ENCODE measurements at places on chromosomes 6 and 20.

GRCh38 chr20:41463567-41463966 is 96.9 kb upstream of the EMILIN3 start:
- no peak for ATAC-seq

- peak; percentile 96 for ATAC-seq
Measured at GRCh38 chr6:22113026-22113766, 183.6 kb downstream of the PRL start.

DNA sequence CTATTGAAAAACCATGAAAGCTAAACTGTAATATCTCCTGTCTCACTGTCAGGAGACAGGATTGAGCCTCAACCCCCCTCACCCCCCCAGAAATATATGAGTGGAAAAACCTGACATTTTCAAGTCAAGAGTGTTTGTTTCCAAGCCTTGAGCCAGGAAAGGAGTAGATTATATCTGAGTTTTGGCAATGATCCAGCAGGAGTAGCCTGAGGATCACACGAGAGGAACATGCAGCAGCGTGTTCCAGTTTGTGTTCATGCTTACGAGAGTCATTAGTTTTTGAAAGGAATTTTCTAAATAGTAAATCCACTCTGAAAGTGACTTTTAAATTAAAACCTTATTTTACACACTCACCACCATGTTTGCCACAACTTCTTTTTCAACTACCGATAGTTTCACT is 15.8 kb downstream of the IL22RA2 start:
- no peak for ATAC-seq

DNA sequence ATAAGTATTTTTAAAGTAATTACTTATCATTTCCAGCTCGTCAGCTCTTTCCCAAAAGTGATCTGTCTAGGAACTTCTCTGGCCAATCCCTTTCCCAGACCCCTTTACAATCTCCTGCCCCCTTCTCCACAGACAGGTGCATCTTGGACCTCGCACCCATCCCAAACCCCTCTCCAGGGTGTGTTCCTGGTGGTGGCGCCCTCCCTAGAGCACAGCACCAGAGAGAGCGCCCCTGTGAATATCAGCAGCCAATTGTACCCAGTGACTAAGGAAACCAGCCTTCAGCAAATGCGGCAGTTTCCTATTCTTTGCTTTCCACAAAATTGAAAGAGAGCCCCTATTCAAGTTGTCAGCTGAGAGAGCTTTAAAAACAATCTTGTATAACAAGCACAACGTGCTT is 157.7 kb downstream of the RNASET2 start:
- ATAC-seq: no peak

- ATAC-seq: no peak
Measured at GRCh38 chr6:111487661-111488060, 4.6 kb upstream of the REV3L start.

DNA sequence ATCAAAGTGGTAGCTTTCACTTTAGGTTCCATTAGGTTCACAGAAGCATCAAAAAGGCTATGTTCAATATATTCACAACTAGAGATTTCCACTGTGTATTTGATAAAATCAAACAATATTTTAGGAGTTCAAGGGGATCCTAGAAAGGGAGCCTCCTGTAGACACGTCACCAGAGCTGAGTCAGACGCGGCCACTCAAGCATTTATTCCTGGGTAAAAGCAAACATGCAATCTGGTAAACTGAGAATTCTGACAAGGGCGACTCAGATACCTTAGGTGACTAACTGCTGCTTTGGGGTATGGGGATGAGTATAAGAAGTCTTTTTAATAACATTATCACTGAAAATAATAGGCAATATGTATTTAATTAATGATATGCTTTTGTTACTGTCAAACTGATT is 118.7 kb upstream of the HMGN3 start:
- no peak for ATAC-seq

GRCh38 chr6:39251406-39251805 is 22.1 kb upstream of the KCNK5 start:
- no peak for ATAC-seq

GRCh38 chr20:14925300-14925699 is 587.9 kb upstream of the FLRT3 start:
- peak; percentile 48 for ATAC-seq

- ATAC-seq: peak; percentile 87
Measured at GRCh38 chr20:50339466-50339901, 148.9 kb downstream of the CEBPB start.

GRCh38 chr6:31355583-31355948 is 1.4 kb downstream of the HLA-B start:
- no peak for ATAC-seq

Measured in SK-N-SH treated with all-trans-retinoic acid at 6 μM for 48 hours (cell line).